ENCODE measurements at places on chromosomes 6 and 20. TPM values are rescaled to one million over a fixed set of nuclear protein-coding genes. Genes with fewer than 3 reads are reported as not detected.

The NRSN2 gene
- total RNA-seq, result 8.8 TPM

The PSORS1C2 gene
- total RNA-seq, result not detected

The TPMT gene
- 22.1 TPM for total RNA-seq

The PTK6 gene
- not detected for total RNA-seq

The CNPY3 gene
- total RNA-seq, result 65.4 TPM

The SMAP1 gene
- 36.5 TPM for total RNA-seq

The C6orf15 gene
- total RNA-seq, result not detected

The NRN1 gene
- 0.74 TPM for total RNA-seq

The TINAG gene
- not detected for total RNA-seq

The MUC21 gene
- not detected for total RNA-seq

The SNAP91 gene
- 3.4 TPM for total RNA-seq

The TRAM2 gene
- 15.5 TPM for total RNA-seq

The CD40 gene
- 14.0 TPM for total RNA-seq

The CCR6 gene
- total RNA-seq, result not detected

The PI16 gene
- not detected for total RNA-seq

The EYA2 gene
- 1.8 TPM for total RNA-seq

The MATN4 gene
- 0.06 TPM for total RNA-seq

The TLDC2 gene
- 3.8 TPM for total RNA-seq

The TGM3 gene
- 0.31 TPM for total RNA-seq

The YIPF3 gene
- 117 TPM for total RNA-seq

All from neural progenitor cell (in vitro differentiated cells).